Kidney epithelial cell (primary cell): ENCODE measurements at places on chromosomes 5 and 9. TPM values are rescaled to one million over a fixed set of nuclear protein-coding genes. Genes with fewer than 3 reads are reported as not detected.

BHMT2 gene
- total RNA-seq = 3.7 and 4.2 TPM in 2 replicates

DNA sequence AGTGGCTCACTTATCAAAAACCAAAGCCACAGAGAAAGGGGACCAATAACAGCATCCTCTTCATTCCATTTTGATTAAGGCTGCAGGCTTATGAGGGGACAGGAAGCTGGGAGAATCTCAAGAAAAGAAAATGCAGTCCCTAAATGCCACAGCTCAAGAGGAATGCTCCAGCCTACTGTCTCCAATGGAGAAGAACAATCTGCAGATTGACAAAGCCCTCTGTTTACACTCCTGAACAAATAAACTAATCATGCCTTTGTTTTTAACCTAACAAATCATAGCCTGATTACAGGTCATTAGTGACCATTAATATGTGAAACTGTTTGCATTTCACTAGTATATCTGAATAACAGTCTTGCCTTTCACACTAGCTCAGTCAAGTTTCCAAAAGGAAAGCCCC, 26.5 kb downstream of the PPP2R2B start:
- DNase-seq = no peak

GRCh38 chr5:157327771-157328170, 61.8 kb downstream of the CYFIP2 start:
- no peak for DNase-seq

DNA sequence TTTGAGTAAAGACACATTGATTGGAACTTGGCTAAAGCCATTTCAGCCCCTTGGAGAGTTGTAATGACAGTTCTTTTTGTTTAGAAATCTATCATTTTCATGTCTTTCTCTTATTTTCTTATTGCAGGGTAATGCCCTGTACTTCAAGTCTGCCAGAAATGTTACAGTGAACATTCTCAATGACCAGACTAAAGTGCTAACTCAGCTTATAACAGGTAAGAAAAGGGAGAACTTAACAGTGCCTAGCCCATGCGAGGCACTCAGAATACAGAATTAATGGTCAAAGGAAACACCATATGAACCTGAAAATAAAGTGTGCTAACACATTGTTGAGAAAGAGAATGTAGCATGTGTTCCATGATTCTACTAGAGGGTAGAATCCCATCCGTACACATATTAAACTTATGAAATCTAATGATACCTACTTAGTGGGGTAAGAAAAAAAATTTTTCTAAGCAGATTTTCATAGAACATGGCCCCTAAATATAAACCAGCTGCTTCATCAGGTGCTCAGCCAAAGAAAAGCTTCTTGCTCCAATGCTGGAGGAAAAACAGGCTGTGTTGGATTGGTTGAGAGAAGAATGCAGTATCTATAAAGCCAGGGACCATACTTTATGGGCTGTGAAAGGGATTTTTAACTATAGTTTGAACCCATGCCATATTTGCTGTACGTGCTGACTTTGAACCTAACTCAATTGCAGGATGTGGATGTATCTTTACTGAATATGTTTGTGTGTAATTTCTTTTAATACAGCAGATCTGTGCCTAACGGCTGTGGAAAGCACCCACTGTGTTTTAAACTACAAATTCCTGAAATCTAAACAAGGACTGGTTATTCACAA, 260.8 kb upstream of the PPP1R2B start:
- no peak for DNase-seq

DNA sequence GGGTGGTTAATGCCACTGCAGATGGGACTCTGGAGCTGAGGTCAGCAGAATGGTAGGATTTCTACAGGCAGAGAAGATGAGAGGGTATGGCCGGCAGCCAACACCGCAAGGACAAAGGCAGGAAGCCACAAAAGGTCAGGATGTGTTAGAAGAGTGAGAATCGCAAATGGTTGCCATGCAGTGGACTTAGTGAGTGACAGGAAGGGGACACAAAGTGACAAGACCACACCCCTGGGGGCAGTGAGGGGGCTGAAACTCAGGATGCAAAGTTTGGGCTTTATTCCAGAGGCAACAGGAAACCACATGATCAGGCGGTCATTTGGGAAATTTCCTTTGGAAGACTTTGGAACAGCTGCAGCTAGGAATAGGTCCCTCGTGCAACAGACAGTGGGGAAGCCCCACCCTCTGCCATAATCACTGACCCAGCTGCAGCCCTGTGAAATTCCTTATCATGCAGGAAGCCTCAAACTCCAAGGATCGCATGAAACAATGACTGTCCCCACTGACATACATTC, 14.2 kb upstream of the CCDC180 start:
- DNase-seq = no peak

DNA sequence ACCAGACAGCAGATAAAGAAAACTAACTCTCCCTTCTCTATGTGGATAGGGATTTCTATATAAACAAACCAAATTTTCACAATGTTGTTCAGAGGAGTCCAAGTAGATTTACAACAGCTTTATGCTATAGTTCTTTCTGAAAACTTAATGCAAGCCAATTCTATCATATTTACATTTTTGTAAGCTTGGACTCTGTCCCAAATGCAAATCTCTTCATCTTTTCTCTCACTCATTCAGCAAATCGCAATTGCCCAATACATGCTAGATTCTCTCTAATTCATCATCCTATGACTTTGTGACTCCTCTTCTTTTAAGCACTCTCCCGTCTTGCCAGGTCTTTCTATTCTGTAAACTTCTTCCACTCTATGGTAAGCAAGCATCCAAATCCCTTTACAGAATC, 39.1 kb upstream of the UGT3A2 start:
- no peak for DNase-seq

DNA sequence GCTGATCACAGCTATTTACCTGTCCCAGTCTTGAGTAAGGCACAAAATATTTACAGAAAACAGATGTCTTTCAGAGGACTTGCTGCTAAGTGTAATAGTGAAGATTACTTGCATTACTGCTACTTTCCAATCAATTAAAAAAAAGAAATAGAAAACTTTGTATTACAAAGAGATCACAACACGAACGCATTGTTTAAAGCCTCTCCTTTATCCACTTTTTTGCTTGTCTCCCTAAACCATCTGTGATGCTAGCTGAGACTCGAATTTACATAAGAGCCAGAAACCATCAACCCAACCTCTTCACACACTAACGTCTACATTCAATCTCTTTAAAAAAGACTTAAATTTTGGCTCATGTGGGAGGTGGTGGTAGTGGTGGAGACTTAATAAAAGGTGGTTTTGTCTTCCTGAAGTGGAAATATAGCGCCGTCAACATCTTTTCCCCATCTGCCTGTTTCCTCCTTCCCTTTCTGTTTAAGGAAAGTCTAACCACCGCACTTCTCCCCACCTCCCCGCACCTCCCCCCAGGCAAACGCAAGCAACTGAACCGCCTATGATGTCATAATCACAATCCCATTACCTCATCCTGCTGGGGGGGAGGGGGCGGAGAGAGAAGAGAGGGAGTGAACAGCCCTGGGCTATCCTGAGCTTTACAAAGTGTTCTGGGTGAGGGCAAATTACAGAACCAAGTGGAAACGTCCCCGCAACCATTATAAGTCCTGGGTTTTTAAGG, 948 bp upstream of the FAM53C start:
- DNase-seq = no peak

FBP1 gene
- 2.5 and 5.6 TPM in 2 replicates for total RNA-seq

DNA sequence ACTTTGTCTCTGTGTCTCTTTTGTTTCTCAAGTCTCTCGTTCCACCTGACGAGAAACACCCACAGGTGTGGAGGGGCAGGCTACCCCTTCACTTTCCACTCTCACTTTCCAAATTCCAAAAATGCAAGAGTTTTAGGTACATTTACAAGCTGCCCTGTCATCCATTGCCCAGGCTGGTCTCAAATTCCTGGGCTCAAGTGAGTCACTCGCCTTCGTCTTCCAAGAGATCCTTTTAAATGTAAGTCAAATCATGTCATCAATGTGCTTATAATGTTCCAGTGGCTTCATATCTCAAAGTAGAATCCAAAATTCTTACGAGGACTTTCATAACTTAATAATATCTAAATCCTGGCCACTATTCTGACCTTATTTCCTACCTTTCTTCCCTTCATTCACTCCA, 20.4 kb upstream of the UGCG start:
- no peak for DNase-seq

- DNase-seq = no peak
These were observed 55.8 kb downstream of the EPB41L4B start for GRCh38 chr9:109264877-109265587.

SPINK13 gene
- total RNA-seq = not detected in 2 replicates

- DNase-seq = no peak
These were observed at the start of gene AKNA for GRCh38 chr9:114387680-114388356. Gene AKNA, minus strand, starts transcription at chr9:114387982. Its CDS starts 6,649 bp downstream, at chr9:114381333.

DNA sequence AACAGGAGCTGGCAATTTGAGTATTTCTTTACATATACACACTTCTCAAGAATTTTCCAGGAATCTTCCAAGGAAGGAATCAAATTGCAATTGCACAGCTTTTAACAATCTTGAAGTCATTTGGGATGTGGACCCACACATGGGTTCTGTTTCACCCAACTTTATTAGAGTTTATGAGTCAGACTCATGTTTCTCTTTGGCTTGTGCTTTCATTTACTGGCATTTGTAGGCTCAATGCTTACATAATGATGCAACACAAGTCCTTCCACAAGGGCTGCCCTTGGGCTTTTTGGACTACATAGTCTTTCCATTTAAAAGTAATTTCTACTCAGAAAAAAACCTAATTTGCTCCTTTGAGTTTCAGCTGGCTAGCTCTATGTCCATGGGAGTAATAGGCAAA, 4.6 kb upstream of the CDC37L1 start:
- no peak for DNase-seq

GRCh38 chr5:130870691-130871090, 294.4 kb downstream of the HINT1 start:
- DNase-seq = no peak

STK32A gene
- 2.9 and 3.7 TPM in 2 replicates for total RNA-seq

DNA sequence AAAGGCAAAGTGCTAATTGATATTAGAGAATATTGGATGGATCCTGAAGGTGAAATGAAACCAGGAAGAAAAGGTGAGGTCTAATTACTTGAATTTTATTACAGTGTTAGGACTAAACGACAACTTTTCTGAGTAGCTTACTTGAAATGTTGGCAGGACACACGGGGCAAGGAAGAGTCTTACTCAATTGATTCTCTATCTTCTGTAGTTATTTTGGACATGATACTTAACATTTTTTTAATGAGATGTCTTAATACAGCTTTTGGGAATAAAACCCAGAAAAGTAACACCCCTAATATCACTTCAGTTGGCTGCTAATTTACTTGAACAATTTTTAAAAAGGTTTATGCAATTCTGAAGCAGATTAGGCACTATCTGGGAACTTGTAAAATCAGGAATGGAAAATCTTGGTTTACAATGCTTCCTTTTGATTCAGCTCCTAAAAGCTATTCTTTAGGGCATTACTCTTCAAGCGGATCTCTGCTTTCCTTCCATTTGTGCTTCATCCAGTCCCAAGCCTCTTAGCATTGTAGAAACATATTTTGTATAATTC, 13.7 kb downstream of the SUB1 start:
- no peak for DNase-seq

GRCh38 chr5:126054577-126055347, 368.4 kb upstream of the GRAMD2B start:
- DNase-seq = no peak

DNA sequence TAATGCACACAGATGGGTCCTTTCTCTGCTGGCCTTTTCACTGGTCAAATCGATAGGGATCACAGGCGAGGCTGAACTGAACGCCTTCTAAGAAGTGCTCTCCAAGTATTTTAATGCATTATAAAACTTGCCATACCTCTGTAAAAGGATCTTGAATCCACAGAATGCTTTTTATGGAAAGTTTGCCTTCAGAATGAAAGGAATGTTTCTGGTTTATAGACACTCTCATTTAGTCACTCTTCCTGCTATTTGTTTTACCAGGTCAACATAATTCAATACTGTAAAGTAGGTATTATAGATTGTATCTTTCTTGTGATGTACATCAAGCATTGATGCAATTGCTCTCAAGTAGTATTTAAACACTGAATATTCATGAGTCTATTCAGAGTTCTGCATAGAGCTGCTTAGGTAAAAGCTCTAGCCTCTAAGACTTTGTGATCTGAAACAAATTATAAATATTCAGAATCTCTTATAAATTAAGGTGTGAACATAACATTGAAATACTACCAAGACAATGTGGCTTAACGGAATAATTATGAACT, 308.4 kb downstream of the ISL1 start:
- DNase-seq = no peak

GRCh38 chr5:11329679-11330078, 568.6 kb upstream of the DAP start:
- DNase-seq = no peak

- no peak for DNase-seq
These were observed 50.5 kb upstream of the SH3PXD2B start for GRCh38 chr5:172504701-172505402.
